Stimulated activated CD8-positive, alpha-beta memory T cell treated with anti-CD3 and anti-CD28 coated beads, Interleukin-15, amount 100 ng/mL, for 24 hours (primary cell): ENCODE measurements at places on chromosomes 16 and 17.

- no peak for DNase-seq
These were observed 35.1 kb downstream of the MFSD11 start for GRCh38 chr17:76772842-76773525.

DNA sequence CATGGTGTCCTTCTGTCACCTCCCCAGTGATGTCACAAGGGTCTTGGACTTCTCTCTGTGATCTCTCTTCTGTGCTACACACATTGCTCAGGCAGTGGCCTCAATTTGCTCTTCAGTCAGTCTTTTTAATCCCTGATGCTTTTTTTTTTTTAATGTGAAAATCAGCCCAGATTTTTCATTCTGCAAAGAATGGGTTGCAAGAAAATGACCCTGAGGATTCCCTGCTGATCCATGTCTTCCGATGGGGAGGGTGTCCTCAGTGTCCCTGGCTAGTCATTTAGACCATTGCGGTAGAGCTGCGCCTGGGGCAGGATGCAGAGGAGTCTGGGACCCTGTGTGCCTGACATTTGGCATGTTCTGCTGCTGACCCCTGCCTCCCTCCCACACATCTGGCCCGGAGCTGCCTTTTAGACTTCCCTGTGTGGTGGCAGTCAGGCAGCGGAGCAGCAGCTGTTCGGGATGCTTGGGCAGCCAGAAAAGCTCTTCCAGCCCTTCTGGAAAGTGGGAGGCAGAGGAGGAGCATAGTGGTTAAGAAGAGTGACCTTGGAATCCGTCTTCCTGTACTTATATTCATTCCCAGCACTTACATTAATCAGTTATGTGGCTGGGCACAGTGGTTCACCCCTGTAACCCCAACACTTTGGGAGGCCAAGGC, 12.3 kb downstream of the GPT2 start:
- DNase-seq, result no peak

GRCh38 chr17:42010898-42011516, 6.2 kb downstream of the DNAJC7 start:
- DNase-seq, result no peak

- DNase-seq, result no peak
These were observed 4.6 kb downstream of the ZSCAN10 start for GRCh38 chr16:3094289-3095027.

- no peak for DNase-seq
These were observed 330.1 kb downstream of the CNTNAP4 start for GRCh38 chr16:76607317-76607716.

GRCh38 chr16:77289331-77289809, 90.2 kb downstream of the SYCE1L start:
- no peak for DNase-seq

GRCh38 chr17:14427900-14428647, 127.2 kb downstream of the HS3ST3B1 start:
- no peak for DNase-seq

- no peak for DNase-seq
These were observed 782.4 kb upstream of the SOX9 start for GRCh38 chr17:71338396-71338795.

- no peak for DNase-seq
These were observed 47.6 kb downstream of the XPO6 start for GRCh38 chr16:28164140-28164539.

DNA sequence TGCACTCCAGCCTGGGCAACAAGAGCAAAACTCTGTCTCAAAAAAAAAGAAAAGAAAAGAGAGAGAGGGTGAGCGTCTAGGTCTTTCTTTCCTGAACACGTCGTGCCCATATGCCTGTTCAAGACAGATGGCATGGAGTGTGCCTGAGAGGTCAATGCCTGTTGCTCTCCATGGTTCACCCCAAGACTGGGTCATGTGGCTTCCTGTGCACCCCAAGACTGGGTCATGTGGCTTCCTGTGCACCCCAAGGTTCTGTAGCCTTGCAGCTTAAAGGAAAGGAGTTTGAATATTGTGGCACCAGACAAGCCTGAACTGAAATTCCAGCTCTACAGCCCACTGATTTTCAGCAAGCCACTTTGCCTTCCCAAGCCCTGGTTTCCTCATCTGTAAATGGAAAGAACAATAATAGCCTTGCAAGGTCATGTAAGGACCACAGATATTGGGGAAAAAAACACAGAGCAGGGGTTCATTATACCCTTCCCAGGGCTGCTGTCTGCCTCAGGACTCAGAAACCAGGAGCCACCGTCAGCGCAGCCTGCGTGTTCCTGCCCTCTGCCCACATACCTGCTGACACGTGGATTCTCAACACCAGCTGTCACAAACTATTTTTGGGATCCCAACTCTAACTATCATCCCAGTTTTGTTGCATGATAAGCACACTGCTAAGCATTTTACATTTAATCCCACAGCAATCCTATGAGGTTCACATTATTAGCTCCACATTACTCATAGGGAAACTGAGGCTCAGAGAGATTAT, 18.0 kb upstream of the NAGS start:
- DNase-seq, result no peak

- DNase-seq, result no peak
These were observed 90.6 kb downstream of the USP22 start for GRCh38 chr17:20952183-20952582.

GRCh38 chr16:11306997-11307638, 26.0 kb upstream of the PRM1 start:
- no peak for DNase-seq

GRCh38 chr16:57041182-57042156, 50.9 kb upstream of the CPNE2 start:
- DNase-seq, result peak; percentile 38

- no peak for DNase-seq
These were observed 1.6 kb upstream of the KIAA0513 start for GRCh38 chr16:85025781-85026653.

GRCh38 chr16:26889740-26890139, 177.0 kb upstream of the C16orf82 start:
- no peak for DNase-seq

DNA sequence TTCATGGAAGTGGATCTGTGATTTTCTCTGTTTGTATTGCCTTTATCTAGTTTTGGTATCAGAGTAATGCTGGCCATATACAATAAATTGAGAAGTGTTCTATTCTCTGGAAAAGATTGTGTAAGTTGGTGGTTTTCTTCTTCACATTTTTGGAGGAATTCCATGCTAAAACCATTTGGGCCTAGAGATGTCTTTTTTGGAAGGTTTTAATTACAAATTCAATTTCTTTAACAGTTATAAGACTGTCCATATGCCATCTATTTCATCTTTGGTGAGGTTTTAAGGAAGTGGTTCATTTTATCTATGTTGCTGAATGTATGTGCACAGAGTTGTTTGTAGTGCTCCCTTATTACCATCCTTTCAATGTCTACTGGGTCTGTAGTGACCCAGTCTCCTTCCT, 46.0 kb downstream of the CACNG1 start:
- no peak for DNase-seq

DNA sequence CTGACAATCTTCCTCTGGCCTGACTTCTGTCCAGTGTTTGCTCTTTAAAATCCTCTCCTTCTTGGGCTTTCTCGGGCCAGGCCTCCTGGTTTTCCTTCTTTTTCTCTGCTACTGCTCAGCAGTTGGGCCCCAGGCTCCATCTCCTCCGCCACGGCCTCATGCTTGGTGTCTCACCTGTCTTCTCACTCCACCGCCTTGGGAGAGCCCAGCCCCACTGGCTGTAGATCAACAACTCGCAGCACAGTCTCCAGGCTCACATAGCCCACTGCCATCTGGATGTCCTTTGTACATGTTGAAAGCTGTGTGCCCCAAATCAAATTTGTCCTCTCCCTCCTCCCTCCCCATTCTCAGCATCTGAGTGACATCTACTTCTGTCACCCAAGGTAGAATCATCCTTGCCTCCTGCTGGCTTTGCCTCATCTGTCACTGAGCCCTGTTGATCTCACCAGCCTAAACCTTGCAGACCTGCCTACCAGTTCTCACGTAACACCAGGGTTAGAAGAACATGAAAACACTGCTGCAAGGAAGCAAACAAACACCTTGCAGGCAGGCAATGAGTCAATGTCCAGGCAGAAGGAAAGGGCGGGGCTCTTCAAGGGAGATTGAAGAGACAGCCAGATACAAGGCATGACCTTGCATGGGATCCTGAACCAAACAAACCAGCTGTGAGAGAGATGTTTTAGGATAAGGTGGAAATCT, 103.2 kb upstream of the SMURF2 start:
- no peak for DNase-seq

GRCh38 chr17:10806545-10807262, 2.8 kb upstream of the TMEM238L start:
- no peak for DNase-seq

DNA sequence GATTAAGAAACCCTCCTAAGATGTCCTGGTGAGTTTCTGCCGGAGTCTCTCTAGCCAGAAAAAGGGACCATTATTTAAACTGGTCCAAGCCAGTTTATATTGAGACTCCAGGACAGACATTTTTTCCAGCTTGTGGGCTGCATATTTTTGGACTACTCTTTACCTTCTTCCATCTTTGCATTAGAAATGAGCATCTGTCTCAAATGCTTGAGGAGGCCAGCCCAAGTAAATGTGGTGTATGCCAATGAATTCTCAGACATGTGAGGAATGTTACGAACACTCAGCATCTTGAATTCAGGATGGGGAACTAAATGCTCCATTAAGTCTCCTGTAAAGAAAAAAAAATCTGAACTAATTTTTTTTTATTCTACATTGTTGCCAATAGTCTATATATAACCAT, 18.4 kb downstream of the TUBD1 start:
- no peak for DNase-seq

DNA sequence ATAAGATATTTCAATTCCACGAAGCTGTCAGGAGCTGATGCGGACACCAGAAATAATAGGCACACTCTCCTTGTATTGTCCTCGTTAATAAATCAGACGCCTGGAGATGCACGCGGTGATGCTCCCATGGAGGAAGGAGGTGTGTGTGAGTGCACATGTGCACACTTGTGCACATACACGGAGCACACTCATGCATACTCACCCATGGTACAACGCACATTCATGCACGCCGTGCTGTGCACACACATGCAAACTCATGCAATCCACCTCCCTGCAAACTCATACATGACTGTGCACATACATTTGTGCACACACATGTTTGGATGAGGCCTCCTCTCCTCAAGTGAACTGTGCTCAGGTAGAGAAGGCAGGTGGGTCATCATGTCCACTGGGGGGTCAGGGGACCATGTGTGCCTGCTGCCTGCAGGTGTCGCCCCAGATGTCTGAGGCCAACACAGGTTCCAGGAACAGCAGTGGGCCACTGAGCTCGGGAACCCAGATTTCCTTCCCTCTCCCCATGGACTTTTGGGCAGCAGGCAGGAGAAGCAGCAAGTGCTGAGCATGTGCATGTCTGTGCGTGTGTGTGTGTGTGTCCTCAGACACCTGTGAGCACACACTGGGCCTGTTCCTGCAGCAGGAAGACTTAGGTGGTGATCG, 165.3 kb downstream of the SDK2 start:
- DNase-seq, result no peak

DNA sequence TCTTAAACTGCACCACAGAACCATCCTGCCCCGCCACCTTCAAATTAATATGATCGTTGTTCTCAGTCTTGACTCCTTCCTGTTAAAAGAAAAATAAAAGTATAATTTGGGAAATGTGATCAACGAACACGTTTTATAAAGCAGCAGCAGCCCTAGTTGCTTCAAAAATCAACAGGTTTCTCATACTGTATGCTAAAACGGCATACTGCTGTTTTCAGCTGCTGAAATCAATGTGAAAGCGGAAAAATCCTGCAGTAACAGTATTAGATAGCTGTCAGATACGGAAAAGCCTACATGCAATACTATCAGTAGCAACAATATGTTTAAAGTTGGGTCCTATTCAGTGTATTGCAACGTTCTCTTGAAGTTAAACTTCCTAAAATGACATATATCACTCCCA, 1.6 kb downstream of the SUMO2 start:
- no peak for DNase-seq

GRCh38 chr17:59811209-59811608, 81.5 kb downstream of the TUBD1 start:
- no peak for DNase-seq

- no peak for DNase-seq
These were observed 94.3 kb downstream of the MAP2K6 start for GRCh38 chr17:69508814-69509213.

DNA sequence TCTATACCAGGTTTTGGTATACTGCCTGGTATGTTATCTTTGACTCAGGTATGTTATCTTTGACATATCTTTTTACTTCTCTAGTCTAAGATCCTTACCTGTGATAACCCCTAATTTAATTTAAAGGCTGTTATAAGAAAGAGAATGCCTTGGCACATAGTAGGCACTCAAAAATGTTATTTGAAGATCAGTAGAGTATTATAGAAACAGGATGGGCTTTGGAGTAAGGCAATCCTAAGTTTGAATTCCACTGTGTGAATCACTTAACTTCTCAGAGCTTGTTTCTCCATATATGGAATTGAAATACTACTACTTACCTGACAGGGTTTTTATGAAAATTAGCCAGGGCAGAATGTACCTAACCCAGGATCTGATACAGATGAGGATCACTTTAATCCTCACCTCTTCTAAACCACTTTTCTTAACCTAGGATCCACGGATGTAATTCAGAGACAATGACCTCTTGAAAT, 1.2 kb downstream of the BRIP1 start:
- no peak for DNase-seq

DNA sequence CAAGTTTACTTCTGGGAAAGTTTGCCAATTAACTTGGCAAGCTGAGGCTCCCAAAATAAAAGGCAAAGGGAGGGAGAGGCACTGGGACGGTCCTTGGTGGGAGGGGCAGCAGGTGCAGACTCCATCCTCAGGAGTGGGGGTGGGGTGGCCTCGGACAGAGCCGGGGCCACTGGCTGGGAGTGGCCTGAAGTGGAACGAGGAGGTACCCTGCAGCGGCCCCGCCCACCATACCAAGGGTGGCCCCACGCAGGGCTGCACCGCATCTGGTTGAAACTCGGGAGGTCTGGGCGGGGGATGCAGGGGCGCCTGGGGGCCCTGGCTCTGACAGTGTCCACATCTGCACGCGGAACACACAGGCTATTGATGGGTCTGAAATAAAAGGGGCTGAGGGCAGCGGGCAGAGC, 42.4 kb upstream of the SLC38A10 start:
- no peak for DNase-seq

DNA sequence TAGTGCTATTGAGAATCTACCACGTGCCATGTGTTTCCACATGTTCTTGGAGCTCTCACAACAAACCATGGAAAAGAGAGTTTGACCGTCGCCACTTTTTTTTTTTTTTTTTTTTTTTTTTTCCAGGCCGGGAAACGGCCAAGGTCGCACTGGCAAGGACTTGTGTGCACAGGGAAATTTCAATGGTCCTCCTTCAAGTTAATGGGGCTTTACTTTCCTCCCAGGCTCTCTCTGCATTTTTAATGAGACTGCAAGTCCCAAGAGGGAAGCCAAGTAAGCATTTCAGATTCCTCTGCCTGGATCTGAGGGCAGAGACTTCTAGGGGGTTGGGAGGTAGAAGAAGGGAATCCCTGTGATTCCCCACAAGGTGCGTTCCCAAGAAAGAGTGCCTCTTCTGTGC, 94.7 kb upstream of the MPHOSPH6 start:
- no peak for DNase-seq

- no peak for DNase-seq
These were observed 5.0 kb downstream of the DEXI start for GRCh38 chr16:10937068-10937859.

DNA sequence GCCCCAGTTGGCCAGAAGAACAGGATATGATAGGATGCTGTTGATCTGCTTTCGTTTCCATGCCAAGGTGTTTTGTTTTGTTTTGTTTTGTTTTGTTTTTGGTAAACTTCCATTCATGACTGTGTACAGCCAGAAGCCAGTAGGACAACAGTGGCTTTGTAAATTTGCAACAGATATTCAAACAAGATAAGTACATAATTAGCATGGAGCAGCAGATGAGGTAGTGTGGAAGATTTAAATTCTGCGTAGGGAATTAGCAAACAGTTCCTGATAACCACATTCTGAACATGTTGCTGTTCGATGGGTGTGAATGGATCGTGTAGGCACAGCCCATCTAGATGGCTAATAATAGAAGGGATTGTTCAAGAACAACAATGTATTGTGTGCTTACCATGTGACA, 1080.1 kb upstream of the RBFOX1 start:
- DNase-seq, result no peak
